ENCODE measurements at places on chromosomes 11 and 22.
A peak's percentile ranks its signal among the peaks of the same experiment; 100 is the strongest.

- DNase-seq = peak; percentile 56
These were observed 28.3 kb downstream of the OSBPL5 start for GRCh38 chr11:3136546-3137455.

DNA sequence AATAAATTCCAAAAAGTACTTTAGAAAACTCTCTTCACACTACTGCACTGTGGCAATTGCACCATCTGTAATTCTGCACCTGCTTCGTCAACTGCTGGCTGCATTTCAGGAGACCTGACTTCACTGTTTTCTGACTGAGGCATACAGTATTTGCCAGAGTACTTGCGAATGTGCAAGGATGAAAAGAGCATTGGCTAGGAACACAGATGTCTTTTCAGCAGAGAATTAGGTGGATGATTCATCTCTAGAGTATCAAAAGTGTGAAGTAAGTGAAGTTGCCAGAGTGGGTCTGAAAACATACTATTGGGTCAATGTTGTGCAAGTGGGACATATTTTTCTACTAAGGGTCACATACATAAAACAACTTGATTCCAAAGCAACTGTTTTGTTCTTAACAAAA is 427.5 kb upstream of the CCDC90B start:
- DNase-seq = no peak

GRCh38 chr11:91239359-91239758 is 985.3 kb upstream of the FAT3 start:
- no peak for DNase-seq

DNA sequence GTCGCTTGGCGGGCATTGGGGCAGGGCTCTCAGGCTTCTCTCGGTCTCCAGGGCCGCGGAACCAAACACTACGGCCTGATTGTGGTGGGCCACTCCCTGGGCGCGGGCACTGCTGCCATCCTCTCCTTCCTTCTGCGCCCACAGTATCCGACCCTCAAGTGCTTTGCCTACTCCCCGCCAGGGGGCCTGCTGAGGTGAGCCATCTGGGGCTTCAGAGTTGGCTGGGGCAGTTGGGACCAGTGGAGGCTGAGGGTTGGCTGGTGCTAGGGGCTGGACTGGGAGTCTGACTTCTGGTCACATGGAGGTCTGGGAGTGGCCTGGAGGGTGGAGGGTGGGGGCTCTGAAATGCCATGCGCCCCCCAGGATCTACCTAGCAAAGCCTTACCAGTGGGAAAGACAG is 15.3 kb upstream of the MYRF start:
- DNase-seq = no peak

- no peak for DNase-seq
These were observed 7.2 kb upstream of the TPCN2 start for GRCh38 chr11:69041516-69041915.

GRCh38 chr11:58574881-58575280 is 775 bp downstream of the LPXN start:
- DNase-seq = no peak
